ENCODE measurements at places on chromosomes 12 and 14.

- no peak for DNase-seq
Measured at GRCh38 chr12:108323581-108323980, 15.5 kb downstream of the CMKLR1 start.

GRCh38 chr12:7271893-7272514 lies 31.9 kb upstream of the ACSM4 start:
- no peak for DNase-seq

DNA sequence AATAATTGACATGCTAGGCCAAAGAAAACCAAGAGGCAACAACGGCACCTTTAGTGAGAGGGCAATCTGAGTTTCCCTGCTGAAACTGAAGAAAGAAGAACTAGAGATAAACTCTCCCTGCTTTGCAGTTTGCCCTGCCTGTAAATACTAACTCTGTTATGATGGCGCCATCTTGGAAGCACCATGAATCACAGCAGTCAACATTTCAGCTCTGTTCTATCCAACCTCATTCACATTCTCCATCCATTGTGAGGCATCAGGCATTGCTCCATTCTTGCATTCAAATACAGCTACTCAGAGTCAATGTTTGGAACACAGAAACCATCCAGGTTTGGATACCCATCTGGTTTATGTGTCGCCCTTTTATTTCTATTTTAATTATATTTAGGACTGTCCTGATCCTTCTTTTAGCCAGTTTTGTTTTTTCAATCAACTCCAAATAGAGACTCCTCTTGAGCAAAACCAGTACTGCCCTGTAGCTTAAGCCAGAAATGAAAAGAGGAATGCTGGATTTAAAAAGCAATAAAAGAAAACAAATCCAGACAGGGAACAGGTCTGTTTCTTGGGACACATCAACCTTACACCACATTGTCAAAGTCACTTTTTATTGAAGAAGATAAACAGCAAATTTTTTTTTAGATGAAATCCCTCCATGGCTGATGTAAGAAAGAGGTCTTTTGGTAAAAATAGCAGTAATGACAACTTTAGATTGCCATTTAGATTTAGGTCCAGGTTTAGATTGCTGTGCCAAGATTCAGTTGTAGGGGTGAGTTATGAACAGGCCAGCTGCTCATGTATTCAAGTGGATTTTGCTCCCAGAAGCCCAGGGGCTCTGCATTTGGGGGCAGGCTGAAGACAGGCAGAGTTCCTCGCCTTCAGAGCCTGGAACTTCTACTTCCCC lies 33.3 kb upstream of the PPM1A start:
- DNase-seq, result no peak

GRCh38 chr12:94845110-94845509 lies 158.4 kb downstream of the NDUFA12 start:
- no peak for DNase-seq

GRCh38 chr14:83425706-83426105 lies 1892.1 kb upstream of the SEL1L start:
- no peak for DNase-seq

- DNase-seq, result no peak
Measured at GRCh38 chr12:123914726-123915333, 57.8 kb downstream of the CCDC92 start.

GRCh38 chr12:587132-588023 lies 75.9 kb downstream of the NINJ2 start:
- no peak for DNase-seq

DNA sequence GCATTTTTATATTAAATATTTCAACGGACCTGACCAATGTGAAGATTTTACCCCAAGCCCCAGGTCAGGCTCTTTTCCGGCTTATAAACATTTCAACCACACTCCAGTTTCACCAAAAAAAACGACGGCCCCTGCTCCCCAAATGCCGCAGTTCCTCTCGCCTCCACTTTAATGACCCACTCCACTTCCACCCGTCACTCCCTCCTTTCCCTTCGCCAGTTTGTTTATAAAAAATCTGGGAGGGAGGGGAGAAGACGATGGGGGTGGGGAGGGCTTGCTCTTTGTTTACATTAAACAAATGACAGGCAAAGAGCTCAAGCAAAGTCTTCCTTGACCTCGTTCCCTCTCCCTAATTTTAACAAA lies 5.4 kb downstream of the SIX6 start:
- no peak for DNase-seq

- DNase-seq, result no peak
Measured at GRCh38 chr14:99238216-99238615, 33.8 kb downstream of the BCL11B start.

DNA sequence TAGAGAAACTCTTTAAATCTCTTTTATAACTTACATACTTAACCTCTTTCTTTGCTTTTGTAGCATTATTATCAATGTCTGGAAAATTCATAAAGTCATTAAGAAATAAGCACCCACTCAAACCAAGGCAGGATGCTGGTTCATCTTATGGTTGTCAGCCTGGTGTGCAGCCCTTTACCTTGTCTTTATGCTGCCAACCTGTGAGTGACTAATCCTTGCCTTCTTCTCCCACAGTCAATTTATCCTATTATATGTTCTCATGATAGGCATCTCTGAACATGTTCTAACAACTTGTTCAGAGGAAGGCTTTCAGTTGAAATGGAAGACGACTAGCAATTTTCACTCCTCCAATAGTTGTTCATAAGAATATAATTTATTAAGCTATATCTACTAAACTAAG lies 186.9 kb upstream of the CAND1 start:
- no peak for DNase-seq

- DNase-seq, result no peak
Measured at GRCh38 chr12:44159862-44160261, 324.0 kb downstream of the TMEM117 start.

GRCh38 chr12:93302331-93303229 lies 75.1 kb upstream of the NUDT4 start:
- DNase-seq, result peak; percentile 73

DNA sequence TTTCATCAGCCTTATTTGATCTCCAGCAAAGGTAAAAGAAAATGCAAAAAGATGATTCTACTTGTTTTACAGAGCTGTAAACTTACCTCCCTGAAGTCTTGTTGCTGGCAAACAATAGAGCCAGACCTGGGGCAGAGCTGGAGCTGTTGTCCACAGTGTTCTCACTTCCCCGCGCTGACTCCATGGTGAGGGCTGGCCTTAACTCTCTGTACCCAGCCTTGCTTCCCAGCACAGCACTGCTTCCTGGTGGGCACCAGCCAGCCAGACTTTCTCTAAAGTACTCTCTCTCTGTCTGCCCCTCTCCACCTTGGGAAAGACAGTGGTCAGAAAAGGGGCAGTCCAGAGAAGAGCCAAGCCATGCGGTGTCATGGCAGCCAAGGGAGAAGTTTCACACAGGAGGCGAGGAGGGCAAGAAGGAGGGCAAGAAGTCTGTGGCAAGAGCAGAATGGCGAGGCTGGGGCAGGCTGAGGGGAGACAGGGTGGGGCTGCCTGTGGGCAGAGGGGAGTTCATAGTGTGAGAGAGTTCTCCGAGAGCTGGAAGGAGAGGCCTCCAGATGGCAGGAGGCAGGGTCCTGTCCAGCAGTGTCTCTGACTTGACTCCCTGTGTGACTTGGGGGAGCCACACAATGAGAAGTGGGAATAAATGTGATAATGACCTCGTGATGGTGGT lies 9.3 kb downstream of the EVL start:
- DNase-seq, result no peak

DNA sequence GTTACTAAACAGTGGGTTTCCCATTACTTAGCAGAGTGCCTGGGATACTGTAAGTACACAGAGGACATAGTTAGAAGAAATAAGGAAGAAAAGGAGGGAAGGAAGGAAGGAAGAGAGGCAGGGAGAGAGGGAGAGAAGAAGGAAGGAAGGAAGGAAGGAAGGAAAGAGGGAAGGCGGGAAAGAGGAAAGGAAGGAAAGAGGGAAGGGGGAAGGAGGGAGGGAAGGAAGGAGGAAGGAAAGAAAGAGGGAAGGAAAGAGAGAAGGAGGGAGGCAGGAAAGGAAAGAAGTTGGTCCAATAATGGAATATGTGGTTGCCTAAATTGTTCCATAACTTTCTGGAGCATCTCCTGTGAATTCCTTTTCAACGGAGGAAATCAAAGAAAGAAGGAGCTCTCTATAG lies 1230.4 kb downstream of the AACS start:
- no peak for DNase-seq

- no peak for DNase-seq
Measured at GRCh38 chr14:91624757-91625156, 107.1 kb downstream of the CATSPERB start.

GRCh38 chr12:119980242-119980641 lies 8.8 kb upstream of the BICDL1 start:
- DNase-seq, result no peak

DNA sequence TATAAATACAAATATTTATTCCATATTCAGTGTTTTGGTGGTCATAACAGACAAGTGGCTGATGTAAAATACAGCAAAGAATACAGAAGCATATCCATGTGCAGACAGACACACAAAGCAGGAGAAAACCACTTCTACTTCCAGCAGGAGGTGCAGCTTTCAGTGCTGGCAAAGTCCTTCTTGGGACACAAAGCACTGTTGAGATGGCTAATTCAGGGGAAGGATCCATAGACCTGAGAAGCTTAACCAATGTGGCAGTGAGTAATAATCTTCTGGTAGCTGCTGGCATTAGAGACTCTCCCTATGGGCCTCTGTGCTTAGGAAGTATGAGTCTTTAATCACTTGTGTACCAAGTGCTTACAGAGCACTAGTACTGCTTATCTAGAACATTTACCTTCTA lies 26.8 kb downstream of the AMN1 start:
- peak; percentile 49 for DNase-seq

GRCh38 chr12:65728455-65728847 lies 95.8 kb upstream of the HMGA2 start:
- DNase-seq, result peak; percentile 4

DNA sequence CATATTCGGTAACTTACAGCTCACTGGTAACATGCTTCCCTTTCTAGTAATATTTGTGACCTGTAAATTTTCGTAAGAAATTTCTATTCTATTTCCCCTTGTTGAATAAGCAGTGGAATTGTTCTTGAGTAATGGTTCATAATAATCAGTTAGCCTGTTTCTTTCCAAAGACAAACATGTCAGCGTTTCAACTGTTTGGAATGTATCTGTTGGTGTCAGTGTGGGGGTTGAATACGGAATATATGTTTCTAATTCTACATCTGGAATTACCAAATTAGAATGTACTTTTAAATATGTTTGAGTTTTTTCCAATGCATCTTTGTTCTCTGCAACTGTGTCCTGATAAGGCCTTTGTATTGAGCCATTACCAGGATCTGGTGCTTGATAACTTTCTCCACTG lies 2.0 kb downstream of the BBS10 start:
- no peak for DNase-seq

GRCh38 chr12:89328151-89329030 lies 23.9 kb downstream of the DUSP6 start:
- no peak for DNase-seq

GRCh38 chr12:113245695-113246477 lies 24.6 kb downstream of the TPCN1 start:
- peak; percentile 77 for DNase-seq

DNA sequence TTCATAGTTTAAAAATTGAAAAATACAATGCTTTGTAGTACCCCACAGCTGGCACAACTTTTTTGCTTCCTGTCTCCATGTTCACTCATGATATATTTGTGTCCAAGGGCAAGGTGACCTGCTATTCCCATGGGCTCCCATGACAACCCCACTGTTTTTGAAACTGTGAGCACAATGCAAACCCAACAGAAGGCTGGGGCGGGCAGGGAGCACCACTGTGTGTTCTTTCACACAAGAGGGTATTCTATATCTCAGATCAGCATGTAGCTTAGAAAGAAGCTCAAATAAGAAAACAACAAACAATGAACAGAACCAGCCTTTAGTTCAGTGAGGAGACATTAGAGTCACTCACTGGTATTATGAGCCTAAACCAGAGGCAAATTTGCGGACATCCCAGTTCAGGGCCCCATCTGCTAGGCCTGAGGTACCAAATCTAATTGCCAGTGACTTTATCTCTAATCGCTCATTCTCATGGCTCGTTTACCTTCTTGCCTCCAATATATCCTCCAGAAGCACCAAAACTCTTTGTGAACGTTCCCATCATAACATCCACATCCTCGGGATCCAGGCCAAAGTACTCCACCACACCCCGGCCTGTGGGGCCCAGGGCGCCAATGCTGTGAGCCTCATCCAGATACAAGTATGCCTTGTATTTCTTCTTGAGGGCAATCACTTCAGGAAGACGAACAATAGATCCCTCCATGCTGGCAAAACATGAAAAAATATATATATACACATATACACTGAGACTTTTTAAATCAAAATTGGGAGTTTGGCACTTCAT lies 56.4 kb upstream of the ISM2 start:
- DNase-seq, result peak; percentile 60

DNA sequence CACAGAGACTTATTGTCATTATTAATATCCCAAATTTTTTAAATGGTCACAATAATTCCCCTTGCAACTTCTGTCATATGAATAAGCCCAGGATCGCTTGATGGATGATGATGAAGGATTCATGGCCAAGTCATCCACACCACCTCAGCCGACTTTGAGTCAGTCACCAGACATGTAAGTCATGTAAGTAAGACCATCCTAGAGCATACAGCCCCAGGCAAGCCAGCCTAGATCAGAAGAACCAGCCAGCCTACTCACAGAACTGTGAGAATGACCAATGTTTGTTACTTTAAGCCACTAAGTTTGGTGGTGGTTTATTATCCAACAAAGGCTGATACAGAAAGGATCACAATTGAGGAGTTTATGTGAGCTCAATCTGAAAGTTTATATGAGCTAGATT lies 341.8 kb downstream of the NRXN3 start:
- no peak for DNase-seq

DNA sequence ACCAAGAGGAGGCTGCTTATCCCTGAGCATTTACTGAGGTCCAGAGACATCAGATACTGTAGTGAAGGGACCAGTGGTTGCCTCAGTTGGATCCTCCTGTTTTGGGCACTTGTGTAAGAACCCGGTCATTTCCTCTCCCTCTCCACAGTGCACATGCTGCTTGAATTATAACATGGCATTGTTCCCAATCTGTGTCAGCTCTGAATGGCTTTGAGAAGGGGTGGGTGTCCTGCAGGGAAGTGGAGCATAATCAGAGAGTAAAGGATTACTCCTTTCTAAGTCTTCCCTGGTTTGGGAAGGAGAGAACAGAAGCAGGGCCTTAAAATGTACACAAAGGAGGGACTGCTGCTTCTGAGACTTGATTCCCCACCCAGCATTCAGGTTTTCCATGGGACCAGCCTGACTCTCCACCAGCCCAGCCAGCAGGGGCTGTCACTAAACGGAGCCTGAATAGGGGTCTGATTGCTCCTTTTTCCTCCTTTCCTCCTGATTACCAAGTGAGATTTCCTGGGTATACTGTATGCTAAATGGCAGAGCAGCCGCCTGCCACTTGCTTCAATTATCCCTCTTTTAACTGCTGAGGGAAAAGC lies 78.4 kb downstream of the NRXN3 start:
- DNase-seq, result no peak

GRCh38 chr12:107320929-107321631 lies 227.7 kb upstream of the CRY1 start:
- DNase-seq, result no peak

All from endothelial cell of umbilical vein (primary cell).